ENCODE measurements at places on chromosomes 6 and 20. TPM values are rescaled to one million over a fixed set of nuclear protein-coding genes. Genes with fewer than 3 reads are reported as not detected.

GRCh38 chr6:43831191-43831590 is 61.2 kb downstream of the VEGFA start:
- no peak for DNase-seq

The GLP1R gene
- not detected for total RNA-seq

- no peak for DNase-seq
These were observed 93.6 kb downstream of the GRM4 start for GRCh38 chr6:34052071-34052825.

- DNase-seq, result no peak
These were observed 187.9 kb upstream of the ECI2 start for GRCh38 chr6:4323322-4323721.

- no peak for DNase-seq
These were observed 67.8 kb downstream of the THBS2 start for GRCh38 chr6:169185692-169186485.

DNA sequence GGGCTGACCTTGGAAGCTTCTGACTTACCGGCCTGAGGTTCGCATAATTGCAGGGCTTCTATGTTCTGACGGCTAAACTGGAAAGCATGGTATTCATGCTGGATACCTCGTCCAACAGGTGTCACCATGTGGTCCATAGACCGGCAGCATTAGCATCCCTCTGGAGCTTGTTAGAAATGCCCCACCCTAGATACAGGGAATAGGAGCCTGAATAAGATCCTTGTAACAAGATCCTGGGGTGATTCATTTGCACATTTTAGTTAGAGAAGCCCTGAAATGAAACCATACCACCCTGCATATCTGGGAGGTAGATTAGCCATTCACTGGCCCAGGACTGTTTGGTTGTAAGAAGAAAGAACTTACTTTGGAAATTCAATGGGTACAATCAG is 77.7 kb downstream of the TMEM170B start:
- DNase-seq, result no peak

GRCh38 chr6:143505537-143505936 is 6.0 kb downstream of the FUCA2 start:
- DNase-seq, result no peak

DNA sequence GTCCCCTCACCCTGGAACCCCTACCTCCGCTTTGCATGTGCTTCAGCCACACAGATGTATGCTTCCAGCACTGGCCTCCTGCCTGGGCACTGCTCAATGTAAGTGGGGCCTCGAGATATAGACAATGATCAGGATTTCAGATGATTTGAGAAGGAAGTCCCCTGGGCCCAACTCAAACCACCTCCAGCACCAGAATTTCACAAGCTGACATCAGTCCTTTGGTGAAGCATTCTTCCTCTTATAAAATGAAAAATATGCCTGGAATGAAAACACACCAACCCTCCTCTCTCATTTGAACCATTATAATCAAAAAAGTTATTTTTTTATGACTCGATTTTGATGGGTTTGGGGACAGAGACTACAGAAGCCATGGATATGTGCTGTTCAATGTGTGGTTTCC is 48.5 kb downstream of the BTBD3 start:
- DNase-seq, result no peak

The TCF21 gene
- not detected for total RNA-seq

DNA sequence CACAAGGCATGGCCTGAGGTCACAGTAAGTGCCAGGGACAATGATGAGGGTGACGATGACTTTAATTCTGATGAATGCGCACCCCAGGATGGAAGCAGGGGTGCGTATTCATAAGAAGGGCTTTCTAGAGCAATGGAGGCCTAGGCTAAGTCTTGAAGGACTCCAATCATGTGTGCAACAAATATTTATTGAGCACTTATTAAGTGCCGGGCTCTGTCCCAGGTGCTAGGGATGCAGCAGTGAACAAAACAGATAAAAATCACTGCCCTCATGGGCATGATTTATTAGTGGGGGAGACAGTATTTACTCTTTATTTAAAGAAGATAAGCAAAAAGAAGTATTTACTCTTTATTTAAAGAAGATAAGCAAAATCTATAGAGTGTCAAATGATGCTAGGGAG is 198.2 kb upstream of the KCNG1 start:
- DNase-seq, result no peak

DNA sequence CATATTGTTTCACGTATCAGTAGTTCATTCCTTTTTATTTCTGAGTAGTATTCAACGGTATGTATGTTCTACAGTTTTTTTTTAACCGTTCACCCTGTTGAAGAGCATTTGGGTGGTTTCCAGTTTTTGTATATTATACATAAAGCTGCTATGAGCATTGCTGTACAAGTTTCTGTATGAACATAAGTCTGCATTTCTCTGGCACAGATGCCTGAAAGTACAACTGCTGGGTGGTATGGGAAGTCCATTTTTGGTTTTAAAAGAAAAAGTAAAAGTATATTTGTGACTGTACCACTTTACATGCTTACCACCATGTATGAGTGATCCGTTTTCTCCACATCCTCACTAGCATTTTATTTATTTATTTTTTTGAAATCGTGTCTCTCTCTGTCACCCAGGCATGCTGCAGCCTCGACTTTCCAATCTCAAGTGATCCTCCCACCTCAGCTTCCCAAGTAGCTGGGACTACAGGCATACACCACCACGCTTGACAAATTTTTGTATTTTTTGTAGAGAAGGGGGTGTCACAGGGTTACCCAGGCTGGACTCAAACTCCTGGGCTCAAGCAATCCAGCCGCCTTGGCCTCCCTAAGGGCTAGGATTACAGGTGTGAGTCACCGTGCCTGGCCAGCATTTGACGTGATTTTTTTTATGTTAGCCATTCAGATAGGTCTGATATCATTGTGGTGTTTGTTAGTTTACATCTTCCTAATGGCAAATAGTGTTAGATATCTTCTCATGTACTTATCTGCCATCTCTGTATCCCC is 11.0 kb upstream of the SIM1 start:
- DNase-seq, result no peak

DNA sequence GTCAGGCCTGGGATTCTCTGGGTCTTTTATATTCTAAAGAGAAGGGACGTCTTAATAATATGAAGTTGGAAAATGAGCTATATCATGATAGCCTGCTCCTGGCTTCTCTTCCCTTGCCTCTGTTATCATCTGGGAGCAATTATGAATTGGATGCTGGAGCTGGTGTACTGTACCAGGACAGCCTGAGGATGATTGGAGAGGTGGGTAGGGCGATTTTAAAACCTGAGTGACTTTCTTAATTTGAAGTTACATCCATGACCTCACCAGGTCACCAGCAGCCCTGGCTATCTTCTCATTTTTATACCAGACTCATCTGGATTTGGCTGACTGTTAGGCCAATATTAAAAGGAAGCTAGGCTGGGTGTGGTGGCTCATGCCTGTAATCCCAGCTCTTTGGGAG is 317.6 kb downstream of the CLIC5 start:
- no peak for DNase-seq

The PTCHD4 gene
- 1.6 TPM for total RNA-seq

DNA sequence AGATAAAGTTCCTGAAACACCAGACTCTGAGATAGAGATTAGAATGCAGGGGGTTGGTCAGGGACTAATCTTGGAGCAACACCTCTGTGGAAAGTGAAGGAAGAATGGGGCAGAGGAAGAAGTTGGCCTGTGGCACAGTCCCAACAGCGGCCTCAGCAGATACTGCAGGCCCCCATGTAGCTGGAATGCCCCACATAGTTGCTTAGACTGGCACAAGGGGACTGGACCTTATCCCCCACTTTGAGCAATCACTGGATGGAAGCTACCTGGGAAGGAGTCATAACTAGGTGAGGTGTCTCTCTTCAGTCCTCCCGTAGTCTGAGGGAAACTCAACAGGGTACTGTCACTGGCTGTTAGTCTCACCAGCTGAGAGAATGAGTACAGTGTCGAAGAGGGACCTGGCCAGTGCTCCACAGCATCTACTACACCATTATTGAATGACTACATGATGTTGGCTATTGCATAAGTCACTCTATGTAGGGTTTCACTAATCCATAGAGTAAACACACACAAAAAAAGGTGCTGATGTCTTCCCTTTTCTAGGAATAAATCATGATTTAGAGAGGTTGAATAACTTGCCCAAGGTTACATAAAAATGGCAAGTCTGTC is 47.5 kb downstream of the ADGRG6 start:
- DNase-seq, result no peak

The TMEM200A gene
- total RNA-seq, result not detected

DNA sequence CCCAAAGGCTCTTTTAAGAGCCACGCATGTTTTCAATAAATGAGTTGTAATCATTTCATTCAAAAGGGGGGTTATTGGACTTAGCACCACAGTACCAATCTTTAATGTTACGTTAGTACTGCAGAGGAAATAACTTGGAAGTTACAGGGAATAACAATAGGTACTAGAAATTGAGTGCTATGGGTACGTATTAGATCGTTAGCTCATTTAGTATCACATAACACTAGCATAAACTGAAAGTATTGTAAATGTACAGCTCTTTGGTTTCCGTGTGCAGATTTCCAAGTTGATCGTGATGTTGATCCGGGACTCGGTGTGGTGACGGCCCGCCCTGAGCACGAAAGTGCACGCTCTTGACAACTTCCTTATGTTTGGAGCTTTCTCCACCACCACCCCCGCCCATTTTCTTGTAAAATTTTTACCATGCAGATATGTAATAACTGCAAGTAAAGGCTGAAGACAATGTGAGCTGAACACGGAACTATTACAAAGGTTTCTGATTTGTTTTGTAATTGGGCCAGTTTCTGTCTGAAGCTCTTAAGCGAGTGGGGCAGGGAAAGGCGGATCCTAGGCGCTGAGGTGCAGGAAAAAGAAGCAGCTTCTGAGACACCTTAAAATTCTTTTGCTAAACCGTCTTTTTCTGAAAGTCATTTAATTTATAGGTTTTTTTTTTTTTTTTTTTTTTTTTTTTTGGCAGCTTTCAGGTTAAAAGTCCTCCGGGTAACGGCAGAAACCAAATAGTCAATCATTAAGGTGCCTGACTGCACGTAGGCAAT is 71.5 kb downstream of the HFE start:
- DNase-seq, result no peak

The CTCFL gene
- not detected for total RNA-seq

DNA sequence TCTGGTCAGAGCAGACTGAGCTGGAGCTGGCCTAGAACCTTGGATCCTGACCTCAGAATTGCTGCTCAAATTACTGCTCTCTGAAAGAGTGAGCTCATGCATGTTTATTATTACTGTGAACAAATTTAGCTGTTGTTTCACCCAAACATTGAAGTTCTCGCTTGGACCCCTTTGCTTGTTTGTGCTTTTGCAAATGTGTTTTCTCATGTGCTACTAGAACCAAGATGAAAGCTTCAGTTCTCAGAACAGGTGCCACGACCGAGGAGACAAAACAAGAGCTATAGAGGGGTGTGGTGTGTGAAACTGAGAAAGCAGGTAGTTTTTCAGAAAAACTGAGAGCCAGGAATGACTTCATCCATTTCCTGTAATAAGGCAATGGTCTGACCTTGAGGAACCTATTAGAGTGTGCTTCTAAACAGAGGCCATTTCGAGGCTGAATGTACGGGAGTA is 50.0 kb upstream of the ESR1 start:
- DNase-seq, result no peak

The TPD52L2 gene
- total RNA-seq, result 103 TPM

DNA sequence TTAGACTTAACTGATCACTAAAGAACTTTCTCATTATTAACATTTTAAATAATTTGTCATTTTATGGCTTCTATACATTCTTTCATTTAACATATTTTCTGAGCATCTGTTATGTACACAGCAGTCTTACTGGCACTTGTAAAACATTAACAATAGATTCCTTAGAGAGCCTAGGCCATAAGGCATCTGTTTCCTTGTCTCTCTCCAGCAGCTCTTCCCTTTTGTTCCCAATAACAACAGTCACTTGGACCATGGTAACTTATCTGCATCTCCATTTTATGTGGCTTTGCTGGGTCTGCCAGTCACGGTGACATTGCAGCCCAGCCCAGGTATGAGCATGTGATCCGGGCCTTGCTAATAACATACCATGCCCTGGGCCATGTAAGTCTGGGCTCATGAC is 11.7 kb upstream of the TASP1 start:
- no peak for DNase-seq

GRCh38 chr20:39631557-39631956 is 669.4 kb downstream of the DHX35 start:
- no peak for DNase-seq

The MAS1 gene
- total RNA-seq, result not detected

DNA sequence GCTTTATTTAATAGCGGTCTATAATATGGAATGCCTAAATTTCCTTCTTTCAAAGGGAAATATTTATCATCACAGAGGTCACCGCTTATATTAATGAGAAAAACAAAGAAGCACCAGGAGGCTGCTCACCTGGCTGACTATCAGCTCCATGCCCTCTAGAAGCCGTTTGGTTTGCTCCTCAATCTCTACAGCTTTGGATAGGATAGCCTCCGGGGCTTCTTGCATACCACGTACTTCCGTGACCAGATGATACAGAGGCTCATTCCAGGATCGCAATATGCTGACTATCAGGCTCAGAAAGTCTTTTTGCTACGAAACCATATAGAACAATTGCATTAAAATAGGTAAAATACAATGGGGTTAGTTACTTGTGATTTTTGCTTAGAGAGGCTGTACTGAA is 6.8 kb downstream of the PRL start:
- DNase-seq, result no peak

DNA sequence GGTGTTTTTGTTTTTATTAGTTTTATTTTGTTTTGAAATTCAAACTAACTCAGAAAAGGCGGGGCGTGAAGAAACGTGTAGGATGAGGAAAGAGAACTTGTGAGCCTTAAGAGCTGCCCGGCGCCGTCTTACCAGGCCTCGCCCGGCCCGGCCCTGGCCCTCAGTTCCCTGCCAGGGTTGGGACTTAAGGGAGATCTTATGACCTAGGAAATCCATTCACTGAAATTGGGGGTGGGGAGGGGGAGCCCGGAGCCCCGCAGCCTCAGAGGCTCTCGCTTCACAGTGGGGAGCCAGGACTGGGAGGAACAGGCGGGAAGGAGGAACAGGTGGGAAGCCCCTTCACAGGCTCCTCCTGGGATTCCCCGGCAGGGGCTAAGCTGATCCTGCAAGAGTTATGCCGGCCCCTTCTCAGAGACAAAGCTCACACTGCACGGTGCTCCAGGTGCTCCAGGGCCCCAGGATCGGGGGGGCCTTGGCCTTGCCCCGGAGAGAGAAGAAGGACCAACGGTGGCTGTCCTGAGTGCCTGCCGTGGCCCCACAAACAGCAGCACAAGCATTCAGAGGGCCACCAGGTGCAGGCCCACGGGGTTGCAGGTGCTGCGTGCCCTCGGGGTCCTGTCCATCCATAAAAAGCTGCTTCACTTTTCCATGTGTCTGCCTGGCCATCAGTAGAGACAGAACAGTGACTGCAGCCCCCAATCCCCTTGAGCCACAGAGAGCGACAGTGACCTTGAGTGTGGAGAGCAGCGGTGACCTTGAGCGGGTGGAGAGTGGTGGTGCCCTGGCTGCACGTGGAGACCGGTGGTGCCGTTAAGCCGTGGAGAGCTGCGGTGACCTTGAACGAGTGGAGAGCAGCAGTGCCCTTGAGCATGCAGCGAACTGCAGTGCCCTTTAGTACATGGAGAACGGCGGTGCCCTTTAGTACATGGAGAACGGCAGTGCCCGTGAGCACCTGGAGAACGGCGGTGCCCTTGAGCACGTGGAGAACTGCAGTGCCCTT is 152.7 kb downstream of the DLL1 start:
- no peak for DNase-seq

The RSPH4A gene
- not detected for total RNA-seq

The GSTA2 gene
- not detected for total RNA-seq

The ZSCAN23 gene
- not detected for total RNA-seq
